Neural cell (in vitro differentiated cells): ENCODE measurements at places on chromosomes 2 and 18. TPM values are rescaled to one million over a fixed set of nuclear protein-coding genes. Genes with fewer than 3 reads are reported as not detected.

Gene REG1B
- polyA plus RNA-seq = not detected in 2 replicates

Gene DSC1
- not detected in 2 replicates for polyA plus RNA-seq

Gene REEP1
- polyA plus RNA-seq = 111 and 121 TPM in 2 replicates

Gene APCDD1
- 0.58 and 1.1 TPM in 2 replicates for polyA plus RNA-seq

Gene THAP4
- polyA plus RNA-seq = 30.8 and 33.0 TPM in 2 replicates

Gene TNP1
- not detected in 2 replicates for polyA plus RNA-seq

Gene MC2R
- not detected in 2 replicates for polyA plus RNA-seq

Gene CD8B
- polyA plus RNA-seq = not detected in 2 replicates

Gene HOXD1
- polyA plus RNA-seq = not detected in 2 replicates

Gene HAAO
- not detected in 2 replicates for polyA plus RNA-seq

Gene BCL11A
- polyA plus RNA-seq = 44.0 and 54.2 TPM in 2 replicates

Gene GREB1
- 17.2 and 24.5 TPM in 2 replicates for polyA plus RNA-seq

Gene IHH
- polyA plus RNA-seq = 0.36 TPM in 1 of 2 replicates, not detected in the other

Gene HOXD10
- polyA plus RNA-seq = not detected in 2 replicates

Gene MARCHF4
- polyA plus RNA-seq = 10.1 and 13.0 TPM in 2 replicates

Gene GDF7
- polyA plus RNA-seq = 0.38 and 0.62 TPM in 2 replicates

Gene SIX3
- 8.7 and 9.8 TPM in 2 replicates for polyA plus RNA-seq

Gene DSC2
- polyA plus RNA-seq = 14.5 and 16.3 TPM in 2 replicates

Gene ITGAV
- 5.6 and 6.6 TPM in 2 replicates for polyA plus RNA-seq

Gene POTEJ
- 0.16 TPM in 1 of 2 replicates, not detected in the other for polyA plus RNA-seq

Gene COL5A2
- polyA plus RNA-seq = 3.6 and 6.6 TPM in 2 replicates

Gene GALNT13
- 10.9 and 12.4 TPM in 2 replicates for polyA plus RNA-seq

Gene FSHR
- 0.36 TPM in 1 of 2 replicates, not detected in the other for polyA plus RNA-seq

Gene ATP6V1B1
- polyA plus RNA-seq = 0.12 and 0.42 TPM in 2 replicates

Gene SPHKAP
- polyA plus RNA-seq = 1.7 and 2.3 TPM in 2 replicates

Gene TGIF1
- 3.6 and 9.7 TPM in 2 replicates for polyA plus RNA-seq

Gene CLEC4F
- polyA plus RNA-seq = not detected in 2 replicates

Gene SLC40A1
- 12.6 and 12.8 TPM in 2 replicates for polyA plus RNA-seq

Gene SALL3
- polyA plus RNA-seq = 0.16 and 0.24 TPM in 2 replicates

Gene HOXD3
- not detected in 2 replicates for polyA plus RNA-seq

Gene TMEM178A
- polyA plus RNA-seq = 31.8 and 32.4 TPM in 2 replicates

Gene CUL3
- 47.3 and 53.9 TPM in 2 replicates for polyA plus RNA-seq

Gene EFR3B
- 29.3 and 30.6 TPM in 2 replicates for polyA plus RNA-seq

Gene KCNS3
- 0.15 TPM in 1 of 2 replicates, not detected in the other for polyA plus RNA-seq

Gene PRSS56
- polyA plus RNA-seq = 0.16 TPM in 1 of 2 replicates, not detected in the other

Gene SERPINB3
- not detected in 2 replicates for polyA plus RNA-seq

Gene CRYGC
- polyA plus RNA-seq = not detected in 2 replicates

Gene OTOF
- polyA plus RNA-seq = not detected in 2 replicates

Gene RESP18
- not detected in 2 replicates for polyA plus RNA-seq

Gene RGPD4
- polyA plus RNA-seq = 0.26 TPM in 1 of 2 replicates, not detected in the other

Gene GPBAR1
- polyA plus RNA-seq = not detected in 2 replicates

Gene CASP10
- not detected in 2 replicates for polyA plus RNA-seq

Gene XRCC5
- 270 and 279 TPM in 2 replicates for polyA plus RNA-seq

Gene EFHD1
- polyA plus RNA-seq = not detected in 2 replicates

Gene MRO
- polyA plus RNA-seq = not detected in 2 replicates

Gene ALPI
- not detected in 2 replicates for polyA plus RNA-seq

Gene RGPD3
- 0.74 and 1.1 TPM in 2 replicates for polyA plus RNA-seq

Gene STON1
- polyA plus RNA-seq = 2.2 and 2.8 TPM in 2 replicates

Gene KIF5C
- polyA plus RNA-seq = 515 and 527 TPM in 2 replicates

Gene RUFY4
- not detected in 2 replicates for polyA plus RNA-seq
